ENCODE measurements at places on chromosomes 2 and 18.

DNA sequence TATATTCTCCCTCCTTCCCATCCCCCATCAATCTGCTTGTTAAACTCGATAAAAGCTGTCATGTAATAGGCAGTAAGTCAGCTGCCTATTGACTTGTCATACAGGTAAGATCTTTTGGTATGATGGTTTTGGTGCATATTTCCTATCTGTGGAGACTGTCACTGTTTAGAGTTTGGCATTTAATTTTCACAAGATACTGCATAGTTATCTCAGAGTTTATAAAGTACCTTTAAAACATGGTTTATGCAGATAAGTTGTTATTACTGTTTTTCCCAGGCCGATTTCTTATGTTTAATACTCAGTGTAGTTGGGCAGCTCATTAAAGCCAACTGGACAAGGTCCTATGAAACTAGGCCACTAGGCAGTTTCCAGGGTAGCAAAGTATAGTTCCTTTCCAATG, 222.1 kb downstream of the GALNT13 start:
- no peak for DNase-seq

GRCh38 chr2:120744817-120745216, 9.1 kb downstream of the GLI2 start:
- DNase-seq: no peak

DNA sequence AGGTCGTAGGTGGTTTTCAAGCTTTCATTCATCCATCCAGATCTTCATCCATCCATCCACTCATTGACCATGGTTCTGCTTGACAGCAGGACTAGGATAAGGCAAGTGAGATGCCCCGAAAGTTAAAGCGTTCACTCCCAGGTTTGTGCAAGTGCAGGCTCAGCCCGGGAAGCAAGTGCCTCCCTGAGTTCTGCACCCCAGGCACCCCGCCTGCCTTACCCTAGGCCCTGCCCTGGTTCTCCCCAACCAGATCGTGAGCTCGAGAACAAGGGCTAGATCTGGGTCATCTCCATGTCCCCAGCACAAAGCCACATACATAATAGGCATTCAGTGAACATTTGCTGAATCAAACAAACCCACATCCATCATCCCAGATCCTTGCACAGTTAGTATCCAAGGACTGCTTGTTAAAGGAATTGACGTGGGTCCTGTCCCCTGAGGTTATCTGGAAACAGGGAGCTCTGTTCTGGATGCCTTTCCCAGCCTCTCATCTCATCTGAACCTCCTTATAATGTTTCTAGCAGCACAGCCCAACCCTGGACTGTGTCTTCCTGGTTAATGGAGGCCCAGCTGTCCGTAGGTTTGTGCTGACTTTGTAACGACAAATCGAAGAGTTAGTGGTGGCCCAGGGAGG, 116.1 kb upstream of the GPC1 start:
- DNase-seq: no peak

- no peak for DNase-seq
Measured at GRCh38 chr18:78271790-78272189, 707.8 kb upstream of the SALL3 start.

- no peak for DNase-seq
Measured at GRCh38 chr2:135265960-135266490, 213.9 kb downstream of the RAB3GAP1 start.

GRCh38 chr2:226788881-226789490, 10.6 kb downstream of the IRS1 start:
- no peak for DNase-seq

- no peak for DNase-seq
Measured at GRCh38 chr2:128252501-128252900, 66.2 kb downstream of the HS6ST1 start.

DNA sequence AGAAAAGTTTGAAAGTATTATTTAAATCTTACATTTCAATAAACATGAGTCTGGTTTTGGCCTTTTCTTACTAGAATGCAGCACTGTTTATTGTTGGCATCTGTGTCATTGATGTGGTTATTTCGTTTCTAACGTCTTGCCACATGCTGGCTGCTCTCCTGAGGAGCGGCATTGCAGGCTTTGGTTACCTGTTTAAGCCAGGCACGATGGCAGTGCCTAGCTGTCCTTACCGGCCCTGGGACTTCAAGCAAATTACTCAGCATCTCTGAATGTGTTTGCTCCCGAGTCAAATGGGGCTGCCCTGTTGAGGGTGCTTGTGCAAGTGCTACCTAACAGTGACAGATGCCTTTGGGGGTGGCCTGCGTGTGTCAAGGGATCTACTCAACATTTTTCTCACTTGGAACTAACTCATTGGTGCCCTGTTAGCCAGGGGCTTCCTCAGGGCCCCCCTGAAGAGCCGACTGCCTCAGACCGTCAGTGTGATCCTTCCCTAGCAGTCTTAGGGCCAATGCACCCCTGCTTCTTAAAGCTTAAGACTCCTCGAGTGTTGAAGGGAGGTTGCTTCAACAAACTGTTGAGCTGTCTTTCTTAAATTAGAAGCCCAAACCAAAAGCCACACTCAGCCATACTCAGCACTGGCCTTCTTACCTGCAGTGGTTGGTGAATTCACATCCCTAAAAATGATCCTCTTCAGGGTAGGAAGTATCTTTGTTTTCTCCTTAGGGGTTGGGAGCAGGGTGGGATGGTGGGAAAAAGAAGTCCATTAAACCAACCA, 151.5 kb downstream of the NCK2 start:
- DNase-seq: no peak

DNA sequence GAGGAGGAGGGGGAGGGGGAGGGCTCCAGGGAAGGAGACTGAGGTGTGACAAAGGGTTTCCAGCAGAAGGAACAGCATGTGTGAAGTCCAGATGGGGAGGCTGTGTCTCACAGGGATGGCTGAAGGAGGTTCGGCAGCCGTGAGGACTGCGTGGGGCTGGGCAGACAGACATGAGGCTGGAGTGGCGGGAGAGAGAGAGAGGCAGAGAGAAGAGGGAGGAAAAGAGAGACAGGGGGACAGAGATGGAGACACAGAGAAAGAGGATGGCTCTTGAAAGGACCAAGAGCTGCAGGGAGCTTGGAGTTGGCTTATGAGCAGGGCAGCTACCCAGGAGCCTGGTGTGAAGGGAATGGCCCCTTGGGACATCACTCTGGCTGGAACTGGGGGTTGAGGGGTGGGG, 138.9 kb upstream of the ASB18 start:
- no peak for DNase-seq

DNA sequence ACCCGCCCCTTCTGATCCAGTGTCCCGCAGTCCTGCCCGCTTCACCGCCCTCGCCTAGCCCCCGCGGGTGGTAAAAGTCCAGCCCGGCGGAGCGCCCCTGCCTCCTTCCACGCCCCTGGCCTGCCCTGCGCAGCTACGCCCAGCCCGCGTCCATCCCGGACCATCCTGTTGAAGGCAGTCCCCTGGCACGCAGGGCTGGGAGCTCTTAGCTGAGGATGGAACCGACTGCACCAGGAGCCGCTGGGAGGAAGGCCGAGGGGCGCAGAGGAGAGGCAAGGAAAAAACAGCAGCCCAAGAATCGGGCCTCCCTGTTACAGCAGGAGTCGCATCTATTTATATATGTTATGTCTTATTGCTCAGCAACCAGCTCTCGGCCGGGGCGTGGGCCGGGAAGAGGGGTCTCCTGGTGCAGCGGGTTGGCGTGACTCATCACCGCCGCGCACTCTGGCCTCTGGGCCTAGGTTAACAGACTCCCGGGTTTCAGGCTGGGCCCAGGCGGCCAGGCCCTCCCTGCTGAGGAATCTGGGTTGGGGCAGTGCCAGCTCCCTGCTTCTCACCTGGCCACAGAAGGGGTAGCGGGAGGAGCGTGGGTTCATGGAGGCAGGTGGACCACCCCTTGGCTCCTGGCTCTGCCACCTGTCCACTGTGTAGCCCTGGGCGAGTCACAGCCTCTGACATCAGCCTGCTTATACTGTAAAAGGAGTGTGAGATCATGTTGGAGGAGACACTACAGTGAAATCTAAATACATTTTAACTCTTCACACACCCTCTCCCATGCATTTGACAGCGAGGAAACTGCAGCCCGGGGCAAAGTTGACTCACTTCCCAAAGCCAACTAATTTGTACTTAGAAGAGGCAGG, 13.4 kb upstream of the MAP3K2 start:
- DNase-seq: no peak

DNA sequence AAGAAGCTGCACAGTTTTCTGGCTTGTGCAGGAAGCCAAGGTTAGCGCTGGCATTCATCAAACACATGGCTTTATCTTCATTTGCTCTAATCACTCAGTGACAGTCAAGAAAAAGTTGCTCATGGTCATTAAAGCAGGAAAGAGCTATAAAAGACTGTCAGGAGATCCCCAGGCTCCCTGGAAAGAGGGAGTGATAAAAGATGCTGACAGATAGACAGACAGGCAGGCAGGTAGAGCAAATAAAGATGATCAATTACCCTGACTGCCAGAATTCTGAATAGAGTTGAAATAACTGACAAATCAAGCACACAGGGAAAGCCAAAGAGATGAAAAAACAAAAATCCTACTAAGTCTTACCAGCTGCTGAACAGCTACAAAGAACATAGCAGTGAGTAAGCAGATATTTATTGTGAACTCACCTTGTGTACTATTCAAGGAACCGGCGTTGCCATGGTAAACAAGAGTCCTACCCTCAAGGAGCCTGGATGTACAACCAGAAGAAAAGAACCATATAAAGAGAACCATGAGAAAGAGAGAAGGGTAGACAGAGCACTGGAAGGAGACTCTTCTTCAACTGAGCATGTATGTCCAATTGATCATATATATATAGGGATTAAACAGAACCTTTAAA, 68.0 kb downstream of the RNF152 start:
- DNase-seq: no peak

GRCh38 chr2:85174943-85175342, 41.8 kb downstream of the TCF7L1 start:
- no peak for DNase-seq

DNA sequence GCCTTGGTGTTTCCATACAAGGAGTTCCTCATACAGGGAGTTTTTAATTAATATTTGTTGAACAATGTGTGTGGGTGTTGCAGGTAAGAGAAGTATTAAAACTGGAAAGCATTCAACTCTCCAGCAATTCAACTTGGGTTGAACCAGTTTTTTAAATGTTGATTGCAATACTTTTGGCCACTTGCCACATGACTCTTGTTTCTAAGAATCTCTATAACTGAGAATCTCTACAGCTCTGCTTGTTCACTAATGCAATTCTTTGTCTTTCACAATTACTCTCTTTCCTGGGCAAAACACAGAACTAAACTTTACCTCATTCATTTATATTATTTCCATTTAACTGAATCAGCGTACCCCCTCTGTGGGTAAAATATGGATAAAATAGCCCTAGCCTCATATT, 429.4 kb downstream of the ARHGAP15 start:
- no peak for DNase-seq

GRCh38 chr2:118250001-118250400, 161.7 kb downstream of the INSIG2 start:
- no peak for DNase-seq

GRCh38 chr18:55559739-55560138, 28.3 kb downstream of the TCF4 start:
- no peak for DNase-seq

DNA sequence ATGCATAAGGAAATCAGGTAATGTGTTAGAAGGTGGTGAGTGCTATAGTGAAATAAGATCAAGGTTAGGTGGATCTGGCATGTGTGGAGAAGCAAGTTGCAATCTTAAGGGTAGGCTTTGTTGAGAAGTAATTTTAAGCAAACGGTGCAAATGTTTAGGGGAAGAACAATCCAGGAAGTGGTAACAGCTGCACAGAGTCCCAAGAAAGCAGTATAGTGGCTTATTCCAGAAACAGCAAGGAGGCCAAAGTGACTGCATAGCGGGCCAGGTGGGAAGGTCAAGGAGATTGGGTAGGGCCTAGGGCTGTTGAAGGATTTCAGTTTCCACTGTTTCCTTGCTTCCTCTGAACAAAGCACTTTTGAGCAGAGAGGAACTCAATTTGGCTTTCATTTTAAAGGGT, 30.0 kb upstream of the RAB1A start:
- DNase-seq: no peak

GRCh38 chr2:49335546-49335945, 181.2 kb upstream of the FSHR start:
- no peak for DNase-seq

GRCh38 chr2:75200140-75201096, 1.1 kb upstream of the TACR1 start:
- no peak for DNase-seq

- no peak for DNase-seq
Measured at GRCh38 chr2:109057686-109058085, 68.7 kb upstream of the EDAR start.

- DNase-seq: no peak
Measured at GRCh38 chr2:55993685-55994084, 70.1 kb upstream of the EFEMP1 start.

DNA sequence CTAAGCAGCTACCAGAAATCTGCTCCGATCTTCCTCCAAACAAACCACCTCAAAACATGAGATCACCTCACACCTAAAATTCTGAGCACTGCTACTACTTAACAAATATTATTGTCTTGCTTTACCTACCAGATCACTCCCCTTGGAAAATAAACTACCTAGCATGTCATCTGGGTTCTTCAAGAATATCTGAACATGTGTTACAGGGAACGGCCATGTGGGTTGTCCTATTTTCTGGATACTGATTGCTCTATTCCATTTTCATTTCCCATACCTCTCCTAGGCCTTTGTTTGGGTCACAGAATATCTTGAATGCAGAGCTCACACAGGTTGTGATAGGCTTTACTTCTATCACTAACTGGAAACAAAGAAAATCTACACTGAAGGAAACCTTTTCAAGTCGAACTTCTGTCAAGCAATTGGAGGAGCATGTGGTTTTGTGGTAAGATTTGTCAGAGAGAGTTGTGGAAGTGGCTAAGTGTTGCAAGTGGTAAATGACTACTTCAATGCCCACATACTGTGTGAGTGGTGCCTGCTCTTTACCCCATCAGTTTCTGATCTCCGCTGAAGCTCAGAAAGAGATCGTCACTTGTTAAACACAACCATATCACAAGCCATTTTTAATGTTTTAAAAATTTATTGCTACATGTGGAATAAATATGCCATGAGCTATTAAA, 739.1 kb upstream of the ZEB2 start:
- DNase-seq: no peak

DNA sequence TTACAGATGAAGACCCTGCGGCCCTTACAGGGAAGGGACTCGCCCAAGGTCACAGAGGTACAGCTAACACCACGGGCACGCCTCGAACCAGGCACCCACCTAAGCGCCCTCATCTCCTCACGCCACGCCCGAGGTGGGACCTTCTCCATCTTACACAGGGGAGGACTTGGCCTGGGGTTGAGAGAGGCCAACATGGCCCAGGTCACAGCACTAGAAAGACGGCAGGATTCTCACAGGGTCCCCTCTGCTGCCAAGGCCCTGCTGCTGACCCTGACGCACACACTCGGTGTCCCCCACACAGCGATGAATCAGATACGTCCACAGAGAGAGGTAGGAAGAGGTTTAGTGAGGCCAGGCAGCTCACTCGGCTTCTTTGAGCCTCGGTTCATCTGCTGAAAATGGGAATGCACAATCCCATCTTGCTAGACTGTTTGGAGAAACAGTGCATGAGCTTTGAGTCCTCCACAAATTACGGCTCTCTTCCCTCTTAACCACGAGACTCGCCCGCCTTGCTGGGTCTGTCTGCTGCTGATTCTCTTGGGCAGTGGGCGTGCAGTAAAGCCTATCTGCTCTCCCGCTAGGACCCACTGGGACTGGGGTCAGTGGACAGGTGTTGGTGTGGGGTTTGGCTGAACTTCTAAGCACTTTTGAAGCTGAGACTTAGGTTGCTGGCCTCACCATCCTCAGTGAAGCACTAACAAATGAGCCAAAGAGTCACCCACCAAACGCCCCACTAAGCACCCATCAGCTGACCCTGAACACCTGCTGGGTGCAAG, 79.2 kb downstream of the SMAD7 start:
- DNase-seq: no peak

GRCh38 chr2:123532994-123533393, 492.1 kb upstream of the CNTNAP5 start:
- no peak for DNase-seq

All from stimulated activated CD8-positive, alpha-beta memory T cell treated with anti-CD3 and anti-CD28 coated beads, Interleukin-2, amount 100 ng/mL, for 1 hour (primary cell).